ENCODE measurements at places on chromosomes 3 and 15. TPM values are rescaled to one million over a fixed set of nuclear protein-coding genes. Genes with fewer than 3 reads are reported as not detected.

The CORO2B gene
- total RNA-seq = not detected

The GALNT15 gene
- not detected for total RNA-seq

The DPPA2 gene
- not detected for total RNA-seq

The CYP11A1 gene
- total RNA-seq = 1.0 TPM

The MORF4L1 gene
- 134 TPM for total RNA-seq

The GOLGA8A gene
- total RNA-seq = 360 TPM

The ZNF774 gene
- total RNA-seq = 1.4 TPM

The BSN gene
- 0.39 TPM for total RNA-seq

The ZBTB11 gene
- total RNA-seq = 35.8 TPM

The HTR3E gene
- total RNA-seq = not detected
